ENCODE measurements at places on chromosomes 2 and 18.
A peak's percentile ranks its signal among the peaks of the same experiment; 100 is the strongest.

DNA sequence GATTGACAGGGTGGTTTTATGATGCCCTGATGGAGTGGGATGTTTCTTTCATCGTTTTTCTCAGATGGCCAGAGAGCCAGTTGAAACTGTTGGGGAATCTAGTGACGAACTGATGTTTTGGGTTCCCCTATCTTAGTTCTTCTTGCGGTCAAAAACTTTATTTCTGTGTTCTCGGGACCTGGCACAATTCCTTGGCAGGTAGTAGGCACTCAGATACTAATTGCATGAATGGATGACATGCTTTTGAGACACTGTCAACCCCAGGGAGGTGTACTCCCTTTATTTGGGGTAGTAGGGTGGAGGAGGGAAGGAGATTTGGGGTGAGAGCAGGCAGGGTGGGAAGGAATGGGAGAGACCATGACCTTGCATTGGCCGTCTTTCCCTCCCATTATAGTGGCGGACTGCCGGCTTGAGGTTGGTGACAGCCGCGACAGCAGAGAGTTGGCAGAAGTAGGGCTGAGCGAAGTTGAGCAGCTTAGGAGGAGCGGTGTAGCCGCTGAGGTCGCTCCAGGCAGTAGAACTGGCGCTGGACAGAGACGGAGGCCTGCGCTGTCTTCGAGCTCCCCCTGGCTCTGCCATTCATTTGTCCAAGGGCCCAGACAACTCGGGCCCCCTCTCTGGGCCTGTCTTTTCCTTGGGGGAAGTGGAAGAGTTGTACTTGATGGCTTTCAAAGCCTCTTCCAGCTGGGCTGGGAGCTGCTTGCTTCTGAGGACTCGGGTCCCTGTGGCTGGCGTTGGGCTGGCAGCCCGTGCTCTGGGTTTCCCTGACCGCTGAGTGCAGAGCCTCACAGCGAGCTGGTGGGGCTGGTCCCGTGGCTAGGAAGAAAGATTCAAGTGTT, 2.6 kb downstream of the TET3 start:
- peak; percentile 48 for DNase-seq

DNA sequence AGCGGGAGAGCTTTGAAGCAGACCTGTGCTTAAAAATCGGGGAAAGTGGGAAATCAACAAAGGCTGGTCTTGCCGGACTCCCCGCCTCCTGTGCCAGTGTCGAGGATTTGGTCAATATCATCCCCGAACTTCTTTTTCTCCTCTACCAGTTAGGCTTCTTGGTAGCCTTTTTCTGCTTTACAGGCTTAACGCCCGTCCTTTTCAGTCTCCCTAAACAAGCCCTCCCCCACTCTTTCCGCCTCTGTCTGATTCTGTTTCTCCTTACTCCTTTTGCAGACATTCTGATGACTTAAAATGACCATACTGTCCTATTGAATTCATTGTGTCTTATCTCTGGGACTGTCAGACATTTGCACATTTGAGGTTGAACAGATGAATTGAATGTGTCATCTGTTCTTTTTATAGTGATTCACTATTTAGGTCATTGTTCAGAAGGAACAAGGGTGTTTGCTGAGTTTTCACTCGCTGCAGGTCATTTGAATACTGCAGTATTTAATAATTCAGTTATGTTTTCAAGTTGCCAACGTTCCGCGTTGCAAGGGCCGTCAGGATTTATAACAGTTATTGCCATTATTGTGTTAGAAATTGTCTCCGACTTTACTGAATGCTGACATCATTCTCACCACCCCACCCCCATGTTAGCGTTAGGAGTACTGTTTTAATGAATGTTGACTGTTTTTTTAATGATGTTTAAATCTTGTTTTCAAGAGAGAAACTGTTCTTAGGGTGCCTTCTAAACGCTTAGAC, 1.1 kb downstream of the ITGAV start:
- DNase-seq: peak; percentile 21

DNA sequence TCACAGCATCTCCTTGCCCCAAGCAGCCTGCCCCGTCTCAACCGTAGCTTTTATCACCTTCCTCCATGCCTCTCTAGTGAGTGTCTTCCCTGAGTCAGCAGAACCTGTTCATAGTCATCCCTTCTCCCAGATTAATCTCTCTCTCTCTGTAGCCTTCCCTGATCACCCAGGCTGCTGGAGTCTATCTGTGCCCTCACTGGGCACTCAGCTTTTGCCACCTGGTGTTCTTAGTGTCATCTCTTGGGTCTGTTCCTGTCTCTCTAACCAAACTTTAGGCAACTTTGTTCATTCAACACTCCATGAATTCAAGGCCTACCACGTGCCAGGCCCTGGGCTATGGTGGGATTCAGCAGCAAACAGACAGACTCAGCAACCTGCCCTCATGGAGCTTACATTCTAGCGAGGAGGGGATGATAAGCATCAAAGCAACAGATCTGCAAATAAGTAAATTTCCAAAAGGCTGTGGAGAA, 159.1 kb downstream of the SMAD7 start:
- no peak for DNase-seq

DNA sequence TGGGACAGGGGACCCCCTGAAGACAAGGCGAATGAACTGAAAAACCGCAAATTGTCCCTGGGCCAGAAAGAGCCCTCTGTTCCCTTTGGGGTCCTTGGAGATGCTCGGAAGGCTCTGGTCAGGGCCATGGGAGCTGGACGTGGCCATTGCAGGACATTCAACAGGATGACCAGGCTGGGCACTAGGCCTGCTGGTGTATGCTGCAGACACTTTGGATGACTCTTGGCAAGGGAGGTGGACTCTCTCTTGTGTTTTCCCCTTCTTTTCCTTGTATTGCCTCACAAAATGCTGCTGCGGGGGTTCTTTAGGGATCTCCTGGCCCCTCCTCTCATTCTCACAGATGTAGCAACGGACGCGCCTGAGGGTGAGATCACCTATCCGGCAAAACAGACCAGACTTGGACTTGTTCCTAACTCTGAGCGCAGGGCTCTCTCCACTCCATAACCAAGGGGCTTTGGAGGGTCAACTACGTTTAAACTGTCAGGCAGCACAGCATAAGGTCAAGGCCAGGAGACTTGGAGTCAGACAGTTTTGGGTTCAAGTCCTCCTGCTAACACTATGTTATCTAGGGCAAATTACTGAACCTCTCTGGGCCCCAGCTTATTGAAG, 41.8 kb upstream of the SH3RF3 start:
- no peak for DNase-seq

Measured in AG08396 (cell line).